ENCODE measurements at places on chromosomes 2 and 18. TPM values are rescaled to one million over a fixed set of nuclear protein-coding genes. Genes with fewer than 3 reads are reported as not detected.

DNA sequence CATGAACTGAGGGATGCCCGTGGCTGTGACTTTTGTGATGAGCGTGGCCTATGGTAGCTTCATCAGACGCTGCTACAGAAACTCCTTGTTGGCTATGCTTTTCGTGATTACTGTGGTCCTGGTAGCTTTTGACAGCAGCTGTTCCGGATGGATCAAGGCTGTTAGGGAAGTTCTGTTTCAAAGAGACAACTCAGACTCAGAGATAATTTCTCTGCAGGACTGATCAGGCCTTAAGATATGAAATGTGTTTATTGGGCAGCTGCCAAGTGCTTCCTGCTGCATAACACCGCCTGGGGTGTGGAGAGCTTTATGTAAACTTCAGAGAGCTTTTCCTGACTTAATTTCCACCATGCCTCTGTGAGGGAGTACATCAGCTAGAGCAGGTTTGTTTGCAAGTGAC is 243.8 kb downstream of the TSN start:
- no peaks in the 10 kb centered on the region for H3K27me3 ChIP-seq
- H3K4me3 ChIP-seq = no peak overlapping the region
- ATAC-seq = no peak
- no peaks in the 10 kb centered on the region for H3K4me1 ChIP-seq
- H3K27ac ChIP-seq = no peak overlapping the region

- no peak overlapping the region for H3K27ac ChIP-seq
- no peak overlapping the region for H3K4me3 ChIP-seq
Measured at GRCh38 chr2:199462956-199463692, 5.4 kb upstream of the SATB2 start.

DNA sequence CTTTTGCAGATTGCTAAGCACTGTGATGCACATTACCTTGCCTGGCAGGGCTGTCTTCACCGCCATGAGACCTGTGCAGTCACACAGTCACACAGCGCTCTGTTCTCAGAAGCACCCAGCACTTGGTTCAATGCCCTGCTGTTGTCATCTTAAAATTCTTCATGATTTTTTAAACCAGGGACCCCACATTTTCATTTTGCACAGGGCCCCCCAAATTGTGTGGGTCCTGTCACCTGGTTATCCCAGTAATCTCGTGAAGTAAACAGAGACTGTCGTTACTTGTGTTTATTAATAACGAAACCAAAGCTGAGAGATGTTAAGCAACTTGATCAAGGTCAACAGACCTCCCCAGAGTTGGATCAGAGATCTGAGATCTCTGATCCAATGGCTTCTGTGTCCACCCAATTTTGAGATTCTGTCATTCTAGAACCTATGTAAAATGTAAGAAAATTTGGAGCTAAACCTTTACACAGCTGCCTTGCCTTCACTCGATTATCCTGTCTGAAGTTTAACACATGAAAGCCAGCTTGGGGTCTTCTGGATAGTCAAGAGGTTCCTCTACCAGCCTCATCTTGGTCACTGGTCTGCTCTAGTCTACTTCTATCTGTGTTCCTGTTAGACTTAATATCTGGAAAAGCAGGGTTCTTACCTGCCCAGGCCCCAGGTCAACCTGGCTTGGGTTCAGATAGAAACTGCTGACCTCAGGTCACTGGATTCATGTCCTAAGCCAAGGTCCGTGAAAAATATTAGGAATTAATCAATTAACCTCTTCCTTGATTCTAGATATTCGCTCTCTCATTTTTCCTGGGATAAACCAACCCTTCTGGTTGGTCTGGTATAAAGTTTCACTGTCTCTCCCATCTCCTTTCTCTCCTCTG is 13.7 kb upstream of the TTC39C start:
- no peak overlapping the region for H3K27ac ChIP-seq
- no peaks in the 10 kb centered on the region for H3K27me3 ChIP-seq
- ATAC-seq = no peak
- H3K4me1 ChIP-seq = no peaks in the 10 kb centered on the region
- H3K36me3 ChIP-seq = no peaks in the 10 kb centered on the region
- H3K4me3 ChIP-seq = no peak overlapping the region

The TAF4B gene
- 8.9 TPM for total RNA-seq

The ZBTB7C gene
- total RNA-seq = 13.1 TPM

- H3K4me3 ChIP-seq = no peak overlapping the region
- peak overlapping the region; percentile 78 for H3K27ac ChIP-seq
- peaks cover 6% of the 10 kb centered on the region for H3K36me3 ChIP-seq
- H3K4me1 ChIP-seq = peaks cover 54% of the 10 kb centered on the region
Measured at GRCh38 chr18:23231340-23232021, 96.2 kb downstream of the CABLES1 start.

GRCh38 chr2:107992069-107992468 is 5.7 kb downstream of the SLC5A7 start:
- H3K27ac ChIP-seq = no peak overlapping the region
- no peaks in the 10 kb centered on the region for H3K4me1 ChIP-seq
- H3K36me3 ChIP-seq = no peaks in the 10 kb centered on the region
- H3K4me3 ChIP-seq = no peak overlapping the region
- no peak for ATAC-seq

- no peaks in the 10 kb centered on the region for H3K4me1 ChIP-seq
- H3K27me3 ChIP-seq = no peaks in the 10 kb centered on the region
- no peaks in the 10 kb centered on the region for H3K36me3 ChIP-seq
Measured at GRCh38 chr18:8298186-8298585, 311.1 kb upstream of the RAB12 start.

The HES6 gene
- 17.2 TPM for total RNA-seq

DNA sequence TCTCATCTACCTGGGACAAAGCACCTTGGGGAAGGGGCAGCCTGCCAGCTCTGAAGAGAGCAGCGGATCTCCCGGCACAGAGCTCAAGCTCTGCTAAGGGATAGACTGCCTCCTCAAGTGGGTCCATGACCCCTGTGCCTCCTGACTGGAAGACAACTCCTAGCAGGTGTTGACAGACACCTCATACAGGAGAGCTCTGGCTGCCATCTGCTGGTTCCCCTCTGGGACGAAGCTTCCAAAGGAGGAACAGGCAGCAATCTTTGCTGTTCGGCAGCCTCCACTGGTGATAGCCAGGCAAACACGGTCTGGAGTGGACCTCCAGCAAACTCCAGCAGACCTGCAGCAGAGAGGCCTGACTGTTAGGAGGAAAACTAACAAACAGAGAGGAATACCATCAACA is 549.9 kb upstream of the LRATD1 start:
- H3K4me3 ChIP-seq = no peak overlapping the region
- ATAC-seq = no peak

DNA sequence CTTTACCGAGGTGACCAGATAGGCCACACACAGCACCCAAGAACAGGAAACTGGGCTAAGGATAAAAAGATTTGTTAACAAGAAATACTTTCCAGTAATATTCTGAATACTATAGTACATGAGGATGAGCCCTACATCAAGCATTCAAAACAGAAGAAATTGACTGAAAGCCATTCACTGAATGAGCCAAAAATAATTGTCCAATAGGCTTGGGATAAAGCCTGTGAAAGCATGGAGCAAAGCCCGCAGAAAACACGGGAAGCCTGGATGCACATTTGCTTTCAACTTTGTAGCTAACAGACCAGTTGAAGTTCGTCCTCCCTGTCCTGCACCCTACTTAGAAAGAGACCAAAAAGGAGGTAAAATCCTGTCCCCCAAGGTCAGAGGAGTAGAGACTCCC is 56.3 kb downstream of the DIPK1C start:
- H3K27ac ChIP-seq = no peak overlapping the region
- H3K27me3 ChIP-seq = peaks cover 10% of the 10 kb centered on the region
- no peaks in the 10 kb centered on the region for H3K36me3 ChIP-seq
- no peak for ATAC-seq

The FEV gene
- not detected for total RNA-seq

DNA sequence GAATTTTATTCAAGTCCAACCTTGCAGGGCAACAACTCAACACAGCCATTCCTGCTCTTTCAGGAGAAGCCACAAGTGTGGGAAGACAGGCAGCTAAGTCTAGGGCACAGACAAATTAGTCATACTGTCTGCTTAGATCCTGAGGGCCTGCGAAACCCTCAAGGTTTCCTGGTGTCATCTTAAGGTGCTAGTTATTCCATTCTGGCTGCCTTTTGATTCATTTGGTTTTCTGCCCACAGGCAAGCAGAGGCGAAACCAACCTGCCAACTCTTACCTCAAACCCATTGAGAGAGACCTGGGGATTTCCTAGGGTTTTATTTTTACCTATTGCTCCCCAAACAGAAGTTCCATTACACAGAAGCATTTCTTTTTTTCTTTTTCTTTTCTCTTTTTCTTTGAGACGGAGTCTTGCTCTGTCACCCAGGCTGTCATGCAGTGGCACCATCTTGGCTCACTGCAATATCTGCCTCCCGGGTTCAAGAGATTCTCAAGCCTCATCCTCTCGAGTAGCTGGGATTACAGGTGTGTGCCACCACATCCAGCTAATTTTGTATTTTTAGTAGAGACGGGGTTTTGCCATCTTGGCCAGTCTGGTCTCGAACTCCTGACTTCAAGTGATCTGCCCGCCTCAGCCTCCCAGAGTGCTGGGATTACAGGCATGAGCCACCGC is 23.7 kb upstream of the SCYGR1 start:
- H3K4me1 ChIP-seq = peaks cover 9% of the 10 kb centered on the region
- no peak for ATAC-seq
- no peaks in the 10 kb centered on the region for H3K27me3 ChIP-seq

DNA sequence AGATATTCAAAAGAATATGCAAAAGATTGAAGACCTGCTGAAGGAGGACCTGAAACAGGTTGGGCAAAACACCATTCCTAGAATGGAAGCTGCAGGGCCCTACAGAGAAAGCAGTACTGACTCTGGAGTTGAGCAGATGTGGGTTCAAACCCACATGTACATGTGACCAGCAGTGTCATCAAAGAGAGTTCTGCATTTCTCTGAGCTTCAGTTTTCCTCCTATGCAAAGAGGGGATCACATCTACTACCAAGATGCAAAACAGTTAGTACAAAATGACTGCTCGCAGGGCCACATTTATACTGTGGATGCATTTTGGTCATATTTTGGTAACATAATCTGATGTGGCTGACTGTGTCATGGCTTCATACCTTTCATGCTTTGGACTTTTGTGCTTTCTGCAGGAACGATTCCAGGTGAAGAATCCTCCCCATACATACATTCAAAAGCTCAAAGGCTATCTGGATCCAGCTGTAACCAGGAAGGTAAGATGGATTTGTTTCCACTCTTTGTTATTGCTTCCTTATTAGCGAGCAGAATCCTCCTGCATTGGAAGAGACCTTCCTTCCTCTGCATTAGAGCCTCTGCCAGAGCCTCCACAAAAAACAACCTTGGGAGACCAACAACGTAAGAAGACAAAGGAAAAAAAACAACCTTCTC is 174.8 kb downstream of the PRPF40A start:
- no peak overlapping the region for H3K4me3 ChIP-seq
- no peaks in the 10 kb centered on the region for H3K36me3 ChIP-seq
- ATAC-seq = no peak
- no peaks in the 10 kb centered on the region for H3K4me1 ChIP-seq
- no peak overlapping the region for H3K27ac ChIP-seq

DNA sequence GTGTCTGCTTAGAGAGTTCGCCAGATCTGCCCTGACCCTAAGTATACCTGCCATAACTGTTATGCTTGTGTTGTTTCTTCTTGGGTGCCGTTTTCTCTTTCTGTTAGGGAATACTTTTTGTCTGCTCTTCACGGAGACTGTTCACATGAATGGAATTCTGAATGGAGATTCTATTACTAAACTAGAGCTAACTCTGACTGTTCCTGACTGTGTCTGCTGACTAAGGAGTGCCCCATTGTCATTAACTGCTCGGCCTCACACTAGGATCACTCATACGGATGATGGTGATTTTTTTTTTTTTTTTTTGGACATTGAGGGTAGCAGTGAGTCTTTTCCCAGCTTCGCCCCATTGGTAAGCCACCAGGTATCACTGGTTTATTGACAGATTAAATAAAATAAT is 104.8 kb upstream of the SLC8A1 start:
- no peaks in the 10 kb centered on the region for H3K36me3 ChIP-seq
- H3K4me3 ChIP-seq = no peak overlapping the region
- H3K4me1 ChIP-seq = no peaks in the 10 kb centered on the region
- H3K27me3 ChIP-seq = no peaks in the 10 kb centered on the region

The IL18R1 gene
- total RNA-seq = 7.3 TPM

- H3K4me3 ChIP-seq = no peak overlapping the region
- H3K36me3 ChIP-seq = no peaks in the 10 kb centered on the region
- H3K27me3 ChIP-seq = no peaks in the 10 kb centered on the region
- no peaks in the 10 kb centered on the region for H3K4me1 ChIP-seq
- ATAC-seq = no peak
- no peak overlapping the region for H3K27ac ChIP-seq
Measured at GRCh38 chr2:28155086-28155485, 237.6 kb upstream of the FOSL2 start.

The POTEI gene
- 0.04 TPM for total RNA-seq

DNA sequence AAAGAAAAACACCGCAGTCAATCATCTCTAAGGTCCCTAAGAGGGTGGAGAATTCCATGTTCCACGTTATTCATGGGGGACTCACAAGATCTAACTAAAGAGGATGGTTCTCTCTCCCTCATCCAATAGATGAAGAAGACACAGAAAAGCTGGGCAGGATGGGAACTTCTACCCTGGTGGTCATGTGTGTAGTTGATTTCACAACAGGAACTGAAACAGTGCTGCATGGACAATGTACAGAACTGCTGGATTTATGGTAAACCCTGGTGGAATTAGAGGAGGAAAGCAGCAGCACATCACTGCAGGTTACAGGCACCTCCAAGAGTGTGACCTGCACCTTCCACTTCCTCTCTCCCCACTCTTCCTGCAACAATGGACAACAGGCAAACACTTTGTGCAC is 31.4 kb downstream of the FECH start:
- no peak for ATAC-seq
- no peaks in the 10 kb centered on the region for H3K4me1 ChIP-seq
- no peak overlapping the region for H3K27ac ChIP-seq
- H3K27me3 ChIP-seq = no peaks in the 10 kb centered on the region
- H3K4me3 ChIP-seq = no peak overlapping the region
- no peaks in the 10 kb centered on the region for H3K36me3 ChIP-seq

- no peak for ATAC-seq
- H3K4me3 ChIP-seq = no peak overlapping the region
Measured at GRCh38 chr2:57733956-57734355, 312.6 kb upstream of the VRK2 start.

- no peak overlapping the region for H3K27ac ChIP-seq
- peak; percentile 48 for ATAC-seq
- no peaks in the 10 kb centered on the region for H3K36me3 ChIP-seq
- H3K27me3 ChIP-seq = no peaks in the 10 kb centered on the region
- peaks cover 13% of the 10 kb centered on the region for H3K4me1 ChIP-seq
- H3K4me3 ChIP-seq = peak overlapping the region; percentile 40
Measured at GRCh38 chr2:181953881-181954537, 31.6 kb upstream of the PPP1R1C start.

DNA sequence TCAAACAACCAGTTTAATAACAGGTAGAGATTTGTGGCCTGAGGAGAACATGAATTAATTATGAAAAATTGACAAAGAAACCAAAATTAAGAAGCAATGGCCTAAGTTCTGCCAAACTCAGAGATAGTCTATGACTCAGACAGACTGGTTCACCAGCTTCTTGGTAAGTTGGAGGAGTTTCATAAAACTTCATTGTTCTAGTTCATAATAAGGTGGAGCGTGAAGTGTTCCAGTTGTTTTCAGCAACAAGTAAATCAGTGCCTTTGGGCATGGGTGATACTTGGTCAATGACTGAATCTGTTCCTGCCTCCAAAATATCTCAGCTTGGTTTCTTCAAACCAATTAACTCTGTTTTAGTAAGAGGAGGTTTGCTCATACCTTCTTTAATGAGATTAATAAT is 40.0 kb downstream of the SLC40A1 start:
- ATAC-seq = no peak
- peak overlapping the region; percentile 18 for H3K27ac ChIP-seq
- no peak overlapping the region for H3K4me3 ChIP-seq
- H3K27me3 ChIP-seq = no peaks in the 10 kb centered on the region

All from gastroesophageal sphincter (tissue), 4 donors.